ENCODE measurements at places on chromosomes 5 and 9.

- peak; percentile 84 for DNase-seq
Measured at GRCh38 chr5:124650951-124651662, 95.3 kb downstream of the ZNF608 start.

DNA sequence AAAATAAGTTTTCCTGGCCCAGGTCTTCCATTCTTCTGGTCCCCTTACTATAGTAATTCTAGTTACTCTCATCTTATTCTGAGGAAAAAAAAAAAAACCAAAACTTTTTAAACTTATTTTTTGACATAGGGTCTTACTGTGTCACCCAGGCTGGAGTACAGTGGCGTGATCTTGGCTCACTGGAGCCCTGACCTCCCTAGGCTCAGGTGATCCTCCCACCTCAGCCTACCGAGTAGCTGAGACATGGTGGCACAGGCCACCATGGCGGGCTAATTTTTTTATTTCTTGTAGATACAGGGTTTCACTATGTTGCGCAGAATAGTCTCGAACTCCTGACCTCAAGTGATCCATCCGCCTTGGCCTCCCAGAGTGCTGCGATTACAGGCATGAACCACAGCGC is 38.4 kb downstream of the SNAPC3 start:
- no peak for DNase-seq

GRCh38 chr9:78786794-78787193 is 489.9 kb downstream of the PSAT1 start:
- DNase-seq = peak; percentile 29

DNA sequence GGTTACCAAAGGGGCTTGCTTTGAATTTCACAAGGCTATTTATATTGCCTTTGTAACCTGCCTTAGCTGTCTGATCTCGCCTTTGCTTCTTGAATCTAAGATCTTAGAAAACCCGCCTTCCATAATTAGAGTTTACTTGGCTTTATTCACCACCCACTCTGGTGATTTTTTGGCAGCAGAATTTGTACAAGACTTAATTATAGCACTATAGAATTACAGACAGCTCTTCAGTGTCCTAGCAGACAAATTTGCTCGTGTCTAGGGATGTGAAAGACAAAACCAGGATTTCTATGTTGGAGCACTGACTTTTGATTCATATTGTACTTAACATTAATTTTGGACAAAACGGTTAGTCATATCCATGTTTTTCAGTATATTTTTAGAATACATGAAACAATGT is 306.6 kb downstream of the ADGRV1 start:
- DNase-seq = no peak

- no peak for DNase-seq
Measured at GRCh38 chr5:152439791-152440190, 34.7 kb upstream of the NMUR2 start.

DNA sequence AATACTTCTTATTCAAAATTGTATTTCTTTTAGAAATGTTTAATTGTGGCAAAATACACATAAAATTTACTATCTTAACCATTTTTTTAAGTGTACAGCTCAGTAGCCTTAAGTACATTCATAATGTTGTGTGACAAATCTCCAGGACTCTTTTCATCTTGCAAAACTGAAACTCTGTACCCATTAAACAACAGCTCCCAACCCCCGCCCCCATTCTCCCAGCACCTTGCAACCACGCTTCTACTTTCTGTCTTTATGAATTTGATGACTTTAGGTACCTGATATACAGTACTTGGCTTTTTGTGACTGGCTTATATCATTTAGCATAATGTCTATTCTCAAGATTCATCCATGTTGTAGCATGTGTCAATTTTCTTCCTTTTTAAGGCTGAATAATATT is 2.8 kb upstream of the IL5 start:
- no peak for DNase-seq

DNA sequence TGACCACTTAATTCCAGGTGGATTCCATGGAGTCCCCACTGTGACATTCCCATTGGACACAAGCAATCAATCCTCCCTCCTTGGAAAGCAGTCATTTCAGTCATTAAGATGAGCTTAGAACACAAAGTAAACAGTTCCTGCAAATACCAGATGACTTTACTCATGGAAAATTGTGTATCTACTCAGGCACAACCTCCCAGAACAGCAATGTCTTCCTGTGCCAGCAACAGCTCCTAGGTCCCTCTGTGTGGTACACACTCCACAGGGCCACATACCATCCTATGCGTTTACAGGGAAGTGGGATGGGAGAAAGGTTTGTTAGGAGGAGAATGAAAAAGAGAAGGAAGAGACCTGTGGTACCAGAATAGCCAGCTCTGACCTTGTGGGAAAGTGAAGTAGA is 53.7 kb downstream of the MTMR12 start:
- DNase-seq = no peak

DNA sequence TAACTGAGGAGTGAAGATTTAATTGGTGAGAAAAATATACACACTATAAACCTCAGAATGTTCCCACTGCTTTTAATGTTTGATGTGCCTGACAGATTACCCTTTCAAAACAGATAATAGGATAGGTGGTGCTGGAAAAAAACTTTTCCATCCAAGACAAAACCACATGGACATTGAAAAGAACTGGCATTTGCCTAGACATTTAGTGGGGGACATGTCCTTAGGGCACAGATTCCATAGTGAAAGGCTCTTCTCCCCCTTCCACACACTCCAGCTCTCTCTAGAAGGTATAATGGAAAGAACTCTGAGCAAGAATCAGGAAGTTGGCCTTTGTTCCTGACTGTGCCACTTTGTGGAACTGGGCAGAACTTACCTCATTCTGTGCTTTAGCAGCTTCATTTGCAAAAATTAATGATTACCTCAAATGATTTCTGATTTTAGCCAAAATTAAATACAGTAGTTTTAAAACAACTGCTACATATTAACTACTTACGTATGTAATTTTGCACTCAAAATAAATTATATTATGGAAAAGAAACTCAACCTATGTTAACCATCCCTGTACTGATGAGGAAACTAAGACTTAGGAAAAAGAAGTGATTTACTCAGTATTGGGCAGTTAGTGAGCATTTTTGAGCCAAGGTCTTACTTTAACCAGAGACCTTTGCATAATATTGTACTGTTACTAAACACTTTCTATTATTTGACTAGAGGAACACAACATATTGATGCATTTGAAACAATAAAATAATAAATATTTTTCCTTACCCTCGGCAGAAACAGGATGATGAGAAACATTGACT is 43.3 kb downstream of the TMC1 start:
- no peak for DNase-seq

DNA sequence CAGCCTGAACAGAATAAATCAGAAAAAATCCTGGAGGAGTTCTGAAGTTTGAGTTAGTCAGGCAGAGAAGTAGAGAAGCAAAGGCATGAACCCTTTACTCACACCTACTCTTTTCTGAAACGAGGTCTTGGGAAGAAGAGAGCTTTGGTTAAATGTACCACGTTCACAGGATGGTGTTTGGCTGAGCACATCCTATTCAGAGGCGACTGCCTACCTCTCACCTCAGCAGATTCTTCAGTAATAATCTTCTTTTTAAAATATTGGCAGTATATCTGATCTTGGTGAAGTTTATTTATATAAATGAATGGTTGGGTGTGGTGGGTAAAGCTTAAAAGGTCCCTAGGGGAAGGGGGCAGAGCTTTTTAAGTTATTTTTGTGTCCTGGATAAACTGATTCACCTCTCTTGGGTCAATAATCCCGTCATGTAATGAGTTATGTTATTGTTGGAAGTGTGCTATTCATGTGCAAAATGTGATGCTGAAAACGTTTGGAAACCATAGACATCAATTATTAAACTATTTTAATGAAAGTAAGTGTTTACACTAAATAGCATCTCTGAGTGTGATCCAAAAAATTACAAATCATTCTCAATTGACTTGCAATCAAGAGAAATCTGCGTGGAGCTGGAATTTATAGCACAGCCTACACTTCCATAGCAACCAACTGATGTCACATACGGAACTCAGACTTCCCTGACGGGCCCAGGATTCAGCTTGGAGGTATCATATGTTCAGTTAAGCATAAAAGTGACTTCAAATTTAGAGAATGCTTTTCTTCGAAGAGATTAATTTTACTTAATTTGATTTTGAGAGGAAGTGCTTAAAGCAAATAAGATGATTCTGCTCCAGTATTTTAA is 94.3 kb upstream of the EQTN start:
- no peak for DNase-seq

DNA sequence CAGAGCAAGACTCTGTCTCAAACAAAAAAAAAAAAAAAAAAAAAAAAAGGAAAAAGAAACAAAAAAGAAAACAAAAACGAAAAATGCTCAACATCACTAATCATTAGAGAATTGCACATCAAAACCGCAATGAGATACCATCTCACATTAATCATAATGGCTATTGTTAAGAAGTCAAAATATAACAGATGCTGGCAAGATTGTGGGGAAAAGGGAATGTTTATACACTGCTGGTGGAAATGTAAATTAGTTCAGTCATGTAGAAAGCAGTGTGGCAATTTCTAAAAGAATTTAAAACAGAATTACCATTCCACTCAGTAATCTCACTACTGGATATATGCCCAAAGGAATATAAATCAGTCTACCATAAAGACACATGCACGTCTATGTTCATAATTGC is 50.4 kb upstream of the PRR16 start:
- DNase-seq = peak; percentile 53

GRCh38 chr5:160480652-160481051 is 59.0 kb downstream of the PTTG1 start:
- no peak for DNase-seq

GRCh38 chr5:72368271-72368670 is 48.1 kb downstream of the PTCD2 start:
- DNase-seq = no peak

GRCh38 chr5:54663866-54664265 is 146.3 kb downstream of the SNX18 start:
- peak; percentile 95 for DNase-seq

GRCh38 chr9:130901498-130902203 is 5.0 kb upstream of the QRFP start:
- DNase-seq = no peak

DNA sequence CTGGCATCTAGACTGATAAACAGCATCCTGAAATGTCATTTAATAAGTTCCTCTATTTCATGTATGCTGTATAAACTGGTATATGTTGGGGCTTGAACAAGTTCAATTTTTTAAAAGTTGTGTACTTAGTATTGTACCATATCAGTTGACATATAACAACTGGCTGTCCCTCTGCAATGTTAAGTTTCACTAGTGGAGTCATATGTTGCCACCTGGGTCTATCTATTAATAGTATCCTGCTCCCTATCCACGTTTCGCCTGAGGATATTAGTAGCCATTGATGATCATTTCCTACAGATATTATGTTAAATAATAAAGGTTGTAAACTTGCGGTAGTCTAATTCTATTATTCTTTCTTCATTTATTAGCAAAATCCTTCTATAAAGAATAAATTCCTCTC is 177.6 kb downstream of the RFX3 start:
- no peak for DNase-seq

DNA sequence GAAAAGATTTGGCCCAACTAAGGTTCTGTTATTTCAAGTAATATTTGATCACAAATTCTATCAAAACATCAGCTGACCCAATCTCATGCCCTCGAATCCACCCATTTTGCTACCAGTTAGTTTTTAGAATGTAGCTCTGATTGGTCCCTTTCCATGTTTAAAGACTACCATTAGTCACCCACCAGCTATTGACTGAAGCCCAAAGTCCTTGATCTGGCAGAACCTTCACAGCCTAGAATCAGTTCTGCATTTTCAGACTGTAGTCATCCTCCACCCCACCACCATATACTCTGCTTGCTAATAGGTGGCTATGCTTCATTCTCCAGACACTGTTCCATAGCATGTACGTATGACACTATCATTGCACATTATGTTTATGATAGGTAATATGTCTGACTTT is 182.2 kb upstream of the TARS1 start:
- no peak for DNase-seq

GRCh38 chr5:179161901-179162300 is 101.7 kb downstream of the ZNF354C start:
- DNase-seq = no peak

DNA sequence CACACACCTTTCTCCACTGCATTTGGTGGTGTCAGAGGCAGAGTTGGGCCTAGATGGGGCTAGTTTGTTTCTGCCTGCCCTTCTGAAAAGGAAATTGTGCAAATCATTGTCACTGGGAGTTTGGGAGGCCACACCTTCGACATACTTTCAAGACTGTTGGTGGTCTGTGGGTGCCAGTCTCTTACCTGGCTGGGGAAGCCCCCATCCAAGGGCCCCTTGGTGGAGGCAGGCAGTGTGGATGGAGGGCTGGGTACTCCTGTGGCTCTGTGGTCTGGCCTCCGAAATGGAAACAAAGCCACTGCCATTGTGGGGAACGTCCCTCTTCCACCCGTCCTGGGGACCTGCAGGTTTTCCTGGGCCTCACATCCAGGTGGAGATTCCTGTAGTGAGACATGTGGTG is 10.9 kb upstream of the PHYHD1 start:
- DNase-seq = no peak

- DNase-seq = no peak
Measured at GRCh38 chr9:137945581-137945980, 68.0 kb downstream of the CACNA1B start.

- peak; percentile 2 for DNase-seq
Measured at GRCh38 chr5:78127875-78128274, 166.6 kb downstream of the AP3B1 start.

DNA sequence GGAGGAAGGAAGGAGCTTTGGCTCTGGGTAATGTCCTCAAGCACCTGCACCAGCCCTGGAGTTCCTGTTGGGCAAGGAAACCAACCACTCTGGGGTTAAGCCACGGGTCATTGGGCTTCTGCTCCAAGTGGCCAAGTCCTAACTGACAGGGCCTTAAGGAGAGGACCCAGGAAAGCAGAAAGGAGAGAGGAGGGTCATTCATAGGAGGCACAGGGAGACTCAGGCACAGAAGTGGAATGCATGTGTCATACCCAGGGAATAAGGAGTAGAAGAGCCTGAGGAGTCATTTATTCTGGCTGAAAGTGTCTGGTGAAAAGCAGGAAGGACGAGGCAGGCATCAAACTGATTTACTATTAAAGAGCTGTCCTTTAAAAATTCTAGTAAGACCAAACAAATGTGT is 129.2 kb downstream of the DMRT2 start:
- no peak for DNase-seq

DNA sequence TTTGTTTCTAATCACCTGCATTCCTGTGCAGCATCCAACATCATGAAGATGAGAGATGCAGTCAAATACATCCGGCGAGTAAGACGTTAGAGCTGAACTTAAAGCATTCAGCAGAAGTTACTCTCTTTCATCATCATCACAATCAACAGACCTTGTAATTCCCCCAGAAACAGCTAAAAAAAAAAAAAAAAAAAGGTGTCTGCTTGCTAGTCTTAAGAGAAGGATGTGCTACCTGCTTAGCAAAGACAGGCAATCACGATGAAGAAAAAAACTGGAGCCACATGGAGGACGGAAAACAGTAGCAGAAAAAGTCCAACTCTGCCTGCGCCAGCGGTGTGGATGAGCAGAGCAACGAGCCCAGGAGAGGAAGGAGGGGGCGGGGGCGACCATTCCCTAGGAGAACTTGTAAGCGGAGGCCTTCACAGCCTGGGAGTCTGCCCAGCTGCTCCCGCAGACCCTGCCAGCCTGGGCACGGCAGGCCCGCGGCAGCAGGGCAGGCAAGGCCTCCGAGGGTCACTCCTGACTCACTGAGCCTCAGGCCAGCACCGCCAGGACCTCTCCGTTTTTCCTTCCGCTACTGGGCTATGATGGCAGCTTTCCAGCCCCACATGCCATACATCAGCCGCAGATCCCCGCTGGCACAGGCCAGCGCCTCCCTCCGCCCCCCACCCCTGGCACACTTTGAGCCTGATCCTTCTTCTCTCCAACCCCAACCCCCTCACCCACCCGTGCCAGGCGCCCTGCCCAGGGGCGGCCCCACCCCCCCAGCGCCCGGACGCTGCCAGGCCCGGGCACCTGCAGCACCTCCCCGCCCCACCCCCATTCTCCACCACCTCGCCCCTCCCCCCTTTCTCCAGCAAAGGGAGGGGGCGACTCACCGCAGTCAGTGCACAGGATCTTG is 1.4 kb downstream of the NRG2 start:
- peak; percentile 41 for DNase-seq

Measured in fibroblast of pulmonary artery (primary cell).